ENCODE measurements at places on chromosomes 13 and 19.

GRCh38 chr13:50999641-51000040 is 90.0 kb downstream of the RNASEH2B start:
- no peak for DNase-seq

- DNase-seq: no peak
These were observed 51.4 kb upstream of the SGCG start for GRCh38 chr13:23129331-23129730.

DNA sequence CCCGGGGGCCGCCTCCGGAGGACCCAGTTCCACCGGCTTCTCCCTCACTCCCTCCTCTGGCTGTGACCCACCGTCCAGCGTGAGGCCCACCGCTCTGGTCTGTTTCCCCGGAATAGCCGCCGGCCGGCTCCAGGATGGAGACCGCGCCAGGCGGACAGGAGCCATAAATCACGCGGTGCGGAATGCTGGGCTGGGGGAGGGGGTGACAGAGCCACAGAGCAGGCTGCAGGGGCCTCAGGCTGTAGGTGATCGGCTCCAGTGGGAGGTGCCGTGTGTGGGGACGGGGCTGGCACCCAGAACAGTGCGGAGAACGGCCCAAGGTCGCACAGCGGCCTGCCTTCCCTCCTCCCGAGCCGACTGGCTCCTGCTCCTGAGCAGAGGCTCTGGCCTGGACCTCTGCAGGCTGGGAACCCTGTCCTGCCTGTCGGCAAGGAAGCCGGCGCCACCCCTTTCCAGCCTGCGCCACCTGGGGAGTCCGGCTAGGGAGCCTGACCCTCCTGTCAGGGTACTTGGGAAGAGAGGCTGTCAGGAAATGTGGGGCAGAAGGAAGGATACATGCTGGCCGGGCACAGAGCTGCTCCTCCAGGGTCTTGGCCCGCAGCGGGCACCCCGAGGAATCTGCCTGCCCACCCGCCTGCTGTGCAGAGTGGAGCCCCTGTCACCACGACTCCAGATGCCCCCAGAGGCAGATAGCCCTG is 8.3 kb downstream of the PIAS4 start:
- no peak for DNase-seq

DNA sequence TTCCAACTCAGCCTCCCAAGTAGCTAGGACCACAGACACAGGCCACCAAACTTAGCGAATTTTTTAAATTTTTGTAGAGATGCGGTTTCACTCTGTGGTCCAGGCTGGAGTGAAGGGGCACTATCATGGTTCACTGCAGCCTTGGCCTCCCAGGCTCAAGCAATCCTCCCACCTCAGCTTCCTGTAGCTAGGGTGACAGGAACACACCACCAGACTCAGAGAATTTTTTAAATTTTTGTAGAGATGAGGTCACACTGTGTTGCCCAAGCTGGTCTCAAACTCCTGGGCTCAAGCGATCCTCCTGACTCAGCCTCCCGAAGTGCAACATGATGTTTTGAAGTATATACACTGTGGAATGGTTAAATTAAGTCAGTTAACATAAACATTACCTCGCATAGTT is 263.6 kb downstream of the OXGR1 start:
- DNase-seq: no peak

GRCh38 chr19:53826876-53827275 is 2.8 kb upstream of the NLRP12 start:
- DNase-seq: no peak
